ENCODE measurements at places on chromosomes 12 and 14.

DNA sequence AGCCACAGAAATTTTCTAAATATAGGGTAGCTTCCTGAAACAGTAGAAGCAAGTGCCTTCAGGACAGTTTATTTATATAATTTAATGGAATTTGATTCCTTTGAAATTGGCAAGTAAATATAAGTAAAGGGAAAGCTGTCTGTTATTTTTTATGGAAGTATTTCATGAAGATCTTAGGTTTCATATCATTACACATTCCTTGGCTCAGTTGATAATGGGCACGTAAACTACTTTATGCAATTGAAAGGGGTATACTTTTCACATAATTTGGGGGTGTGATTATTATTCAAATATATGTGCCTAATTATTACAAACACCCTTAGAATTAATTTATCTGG, 71.1 kb upstream of the RAP1B start:
- DNase-seq, result no peak

DNA sequence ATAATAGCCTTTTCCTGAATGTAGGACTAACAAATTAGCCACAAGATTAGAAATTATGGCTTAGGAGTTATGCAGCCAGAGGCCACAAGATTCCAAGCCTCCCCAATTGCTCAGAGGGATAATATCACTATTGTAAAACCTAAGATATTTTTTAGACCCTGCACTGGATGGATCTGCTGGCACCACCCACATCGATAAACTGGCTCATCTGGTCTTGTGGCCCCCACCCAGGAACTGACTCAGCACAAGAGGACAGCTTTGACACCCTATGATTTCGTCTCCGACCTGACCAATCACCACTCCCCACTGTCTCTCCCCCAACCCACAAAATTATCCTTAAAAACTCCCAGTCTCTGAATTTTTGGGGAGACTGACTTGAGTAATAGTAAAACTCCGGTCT, 54.7 kb downstream of the CPM start:
- no peak for DNase-seq

GRCh38 chr12:104122298-104122697, 15.7 kb downstream of the NFYB start:
- DNase-seq, result no peak

DNA sequence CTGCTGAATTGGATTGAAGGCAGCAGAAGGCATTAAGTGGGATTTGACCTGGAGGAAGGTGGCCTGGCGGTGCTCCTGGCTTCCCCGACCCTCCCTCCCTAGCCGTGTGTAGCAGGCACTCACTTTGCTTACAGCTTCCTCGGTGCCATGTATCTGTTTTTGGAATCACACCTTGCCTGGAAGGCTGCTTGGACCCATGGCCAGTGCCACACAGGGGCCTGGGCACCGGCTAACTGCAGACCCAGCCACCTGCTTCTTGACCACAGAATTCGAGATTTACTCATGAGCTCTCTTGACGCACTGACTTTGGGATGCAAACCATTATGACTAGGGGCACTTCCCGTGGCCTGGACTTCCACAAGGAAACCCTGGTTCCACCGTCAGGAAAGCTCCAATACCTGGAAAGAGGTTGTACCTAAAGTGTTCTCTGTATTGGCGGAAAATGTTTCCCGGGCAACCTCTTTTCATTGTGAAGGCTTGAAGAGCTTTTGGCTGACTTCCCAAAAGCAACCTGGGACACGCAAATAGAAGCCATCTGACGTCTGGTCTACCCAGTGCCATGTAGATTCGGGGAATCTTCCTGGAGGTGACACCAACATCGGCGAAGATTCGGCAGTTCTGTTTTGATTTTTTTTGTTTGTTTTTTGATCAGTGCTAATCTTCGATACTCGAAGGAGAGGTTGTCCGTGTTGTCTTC, 125.6 kb upstream of the RTL1 start:
- no peak for DNase-seq

GRCh38 chr14:86613126-86613525, 1083.2 kb downstream of the FLRT2 start:
- DNase-seq, result peak; percentile 29

GRCh38 chr12:111812881-111813741, 28.9 kb upstream of the MAPKAPK5 start:
- DNase-seq, result peak; percentile 69

DNA sequence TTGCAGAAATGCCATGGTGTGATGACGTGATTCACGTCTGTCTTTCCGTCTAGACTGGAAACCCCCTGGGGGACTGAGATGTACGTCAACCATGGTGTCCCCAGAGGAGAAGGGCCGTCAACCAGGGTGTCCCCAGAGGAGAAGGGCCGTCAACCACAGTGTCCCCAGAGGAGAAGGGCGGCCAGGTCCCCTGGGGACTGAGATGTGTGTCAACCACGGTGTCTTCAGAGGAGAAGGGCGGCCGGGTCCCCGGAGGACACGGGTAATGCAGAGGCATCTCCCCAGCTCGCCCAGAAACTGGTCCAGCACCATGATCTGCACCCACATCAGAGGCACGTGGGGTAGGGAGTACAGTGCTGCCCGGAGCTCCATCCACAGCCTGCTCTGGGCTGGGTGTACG, 30.6 kb upstream of the GALNT9 start:
- DNase-seq, result no peak

GRCh38 chr12:62128175-62128975, 131.8 kb upstream of the USP15 start:
- DNase-seq, result no peak

- no peak for DNase-seq
Measured at GRCh38 chr12:130872179-130873096, 572 bp downstream of the RAN start.

DNA sequence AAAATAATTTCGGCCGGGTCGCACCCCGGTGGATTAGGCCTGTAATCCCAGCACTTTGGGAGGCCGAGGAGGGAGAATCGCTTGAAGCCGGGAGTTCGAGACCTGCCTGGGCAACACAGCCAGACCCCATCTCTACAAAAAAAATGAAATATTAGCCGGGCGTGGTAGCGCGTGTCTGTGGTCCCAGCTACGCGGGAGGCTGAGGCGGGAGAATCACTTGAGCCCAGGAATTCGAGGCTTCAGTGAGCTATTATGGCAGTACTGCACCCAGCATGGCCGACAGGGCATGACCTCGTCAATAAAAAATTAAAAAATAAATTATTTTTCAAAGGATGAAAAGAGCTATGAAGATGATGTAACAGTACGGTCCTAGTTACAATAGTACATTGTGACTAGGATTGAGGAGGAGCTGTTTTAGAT, 523 bp downstream of the GTF2H3 start:
- no peak for DNase-seq

- no peak for DNase-seq
Measured at GRCh38 chr12:116432314-116432750, 126.8 kb upstream of the MAP1LC3B2 start.

GRCh38 chr12:90126125-90126524, 417.5 kb upstream of the ATP2B1 start:
- DNase-seq, result no peak

Measured in left renal pelvis (tissue), 4 donors.